ENCODE measurements at places on chromosomes 7 and 10.

- DNase-seq: no peak
Measured at GRCh38 chr10:110220398-110220797, 13.0 kb downstream of the MXI1 start.

GRCh38 chr10:11728353-11728752 lies 13.8 kb upstream of the ECHDC3 start:
- no peak for DNase-seq

GRCh38 chr7:123745437-123745836 lies 3.4 kb downstream of the WASL start:
- no peak for DNase-seq

DNA sequence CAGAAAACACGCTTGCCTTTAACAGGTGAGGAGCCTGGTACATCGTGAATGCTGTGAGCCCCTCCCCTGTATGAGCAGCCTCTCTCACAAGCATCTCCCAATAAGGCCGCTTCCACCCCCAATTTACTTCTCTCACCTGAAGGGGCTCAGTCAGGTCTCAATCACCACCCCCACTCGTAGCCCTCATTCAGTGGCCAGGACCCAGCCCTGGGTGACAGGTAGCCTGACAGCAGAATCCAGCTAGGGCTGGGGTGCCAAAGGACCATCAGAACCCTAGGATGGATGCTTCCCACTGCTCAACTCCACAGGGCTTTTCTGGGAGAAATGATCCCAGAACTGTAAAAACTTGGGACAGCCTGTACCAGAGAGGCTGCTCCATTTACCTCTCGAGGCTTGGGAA lies 6.4 kb upstream of the NDST2 start:
- no peak for DNase-seq

DNA sequence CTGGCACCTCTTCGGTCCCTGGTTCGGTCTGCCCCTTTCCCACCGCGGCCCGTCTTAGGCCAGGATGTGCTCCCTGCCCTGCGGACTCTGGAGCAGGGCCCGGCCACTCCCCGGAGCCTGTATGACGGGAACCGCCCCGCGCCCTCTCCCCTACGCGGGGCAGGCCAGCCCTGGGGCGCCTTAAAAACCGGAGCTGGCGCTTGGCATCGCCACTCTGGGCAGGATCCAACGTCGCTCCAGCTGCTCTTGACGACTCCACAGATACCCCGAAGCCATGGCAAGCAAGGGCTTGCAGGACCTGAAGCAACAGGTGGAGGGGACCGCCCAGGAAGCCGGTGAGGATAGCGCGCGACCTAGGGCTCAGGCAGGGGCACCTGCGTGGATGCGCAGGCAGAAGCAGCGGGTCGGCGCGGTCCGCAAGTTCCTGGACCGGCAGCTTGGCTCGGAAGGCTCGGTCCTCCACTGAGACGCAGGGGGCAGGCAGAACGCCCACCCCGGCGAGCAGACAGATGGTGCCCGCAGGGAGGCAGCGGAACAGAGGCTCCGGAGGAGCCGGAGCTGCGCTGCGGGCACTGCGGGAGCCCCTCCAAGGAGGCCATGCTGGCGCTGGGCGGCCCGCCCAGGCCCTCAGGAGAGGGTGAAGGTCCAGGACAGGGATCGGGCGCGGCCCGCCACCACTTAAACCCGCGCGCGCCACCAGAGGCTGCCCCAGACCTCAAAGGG lies at the start of gene ADIRF:
TSS of gene ADIRF (plus strand) at position 212 of the 723 bp plus-strand sequence. CDS start at position 275, 63 bp downstream.
- no peak for DNase-seq

DNA sequence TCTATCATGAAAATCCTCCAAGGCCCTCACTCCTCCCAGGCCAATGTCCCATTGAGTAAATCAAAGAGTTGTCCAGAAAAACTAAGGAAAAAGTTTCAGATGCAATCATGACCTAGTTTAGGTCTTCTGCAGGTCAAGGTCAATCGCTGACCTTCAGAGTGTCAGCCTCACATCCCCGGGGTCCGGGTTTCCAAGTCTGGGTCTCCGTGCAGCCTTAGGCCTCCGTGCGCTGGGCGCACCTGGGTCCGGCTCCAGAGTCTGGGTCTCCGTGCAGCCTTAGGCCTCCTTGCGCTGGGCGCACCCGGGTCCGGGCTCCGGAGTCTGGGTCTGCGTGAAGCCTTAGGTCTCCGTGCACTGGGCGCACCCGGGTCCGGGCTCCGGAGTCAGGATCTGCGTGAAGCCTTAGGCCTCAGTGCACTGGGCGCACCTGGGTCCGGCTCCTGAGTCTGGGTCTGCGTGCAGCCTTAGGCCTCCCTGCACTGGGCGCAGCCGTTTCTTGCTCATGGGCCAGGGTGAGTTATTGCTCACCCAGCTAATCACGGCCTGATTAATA lies 236.2 kb downstream of the TCERG1L start:
- DNase-seq: no peak

DNA sequence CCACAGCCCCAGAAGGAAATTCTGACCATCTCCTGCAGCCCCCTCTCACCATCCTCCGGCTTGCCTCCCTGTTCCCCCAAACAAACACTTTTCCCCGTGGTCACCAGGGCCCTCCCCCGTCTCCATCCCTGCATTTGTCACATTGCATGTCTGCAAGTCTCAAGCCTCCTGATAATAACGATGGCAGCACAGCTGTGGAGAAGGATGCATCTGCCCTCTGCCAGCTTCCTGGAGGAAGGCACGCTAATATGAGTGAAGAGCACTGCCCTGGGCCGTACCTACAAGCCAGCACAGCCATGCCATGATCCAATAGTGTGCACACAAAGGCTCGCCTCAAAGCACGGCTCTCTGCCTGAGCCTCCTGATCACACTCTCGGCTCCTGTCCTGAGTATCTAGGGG lies 98.5 kb downstream of the SLIT1 start:
- DNase-seq: no peak

DNA sequence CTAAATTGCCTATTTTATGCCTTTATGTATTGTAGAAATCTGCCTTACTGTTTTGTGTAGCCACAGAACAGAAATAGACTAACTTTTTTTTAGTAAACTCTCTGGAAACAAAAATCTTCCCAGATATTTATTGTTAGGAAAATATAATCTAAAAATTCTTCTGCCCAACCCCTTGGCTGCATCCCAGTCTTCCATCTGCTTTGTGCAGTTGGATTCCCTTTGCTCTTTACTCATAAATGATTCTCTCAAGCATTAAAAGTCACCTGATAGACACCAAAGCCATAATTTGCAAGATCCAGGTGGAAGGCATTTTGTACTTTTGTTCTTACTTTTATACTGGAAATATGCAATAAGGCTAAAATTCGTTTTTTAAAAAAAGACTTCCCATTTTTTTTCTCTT lies 6.1 kb upstream of the CAV2 start:
- no peak for DNase-seq

DNA sequence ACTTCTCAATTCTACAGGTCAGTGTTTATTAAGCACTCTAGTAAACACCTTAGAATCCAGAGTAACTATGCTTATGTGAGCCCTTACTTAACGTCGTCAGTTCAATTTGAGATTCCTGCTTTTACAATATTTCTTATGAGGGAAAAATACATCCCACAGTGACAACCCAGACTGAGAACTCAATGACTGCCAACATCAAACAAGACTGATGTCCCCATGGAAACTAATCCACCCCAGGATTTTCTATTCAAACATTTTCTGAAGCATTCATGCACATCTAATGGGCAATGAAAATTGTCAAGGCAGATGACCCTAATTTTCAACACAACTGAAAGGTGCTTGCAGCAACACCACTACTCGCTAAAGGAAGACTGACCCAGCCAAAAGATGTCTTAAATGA lies 67.0 kb downstream of the ATE1 start:
- no peak for DNase-seq

- DNase-seq: no peak
Measured at GRCh38 chr7:117126676-117127075, 173.4 kb downstream of the ST7 start.

- DNase-seq: no peak
Measured at GRCh38 chr7:44971188-44971901, 7.5 kb downstream of the MYO1G start.

DNA sequence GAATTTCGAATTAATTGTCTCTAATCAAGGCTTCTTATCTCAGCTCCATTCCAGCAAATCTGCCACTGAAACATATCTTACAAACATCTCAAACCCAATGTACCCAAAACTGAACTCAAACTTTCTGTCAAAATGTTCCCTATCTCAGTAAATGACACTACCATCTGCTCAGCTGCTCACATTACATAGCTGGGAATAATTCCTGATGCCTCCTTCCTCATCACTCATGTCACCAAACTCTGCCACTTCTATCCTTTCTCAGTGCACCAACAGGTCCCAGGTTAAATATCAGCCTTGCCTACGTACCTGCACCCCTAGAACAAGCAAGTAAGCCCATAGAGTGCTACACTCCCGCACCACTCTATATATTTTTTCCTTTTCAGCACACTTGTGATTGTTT lies 12.4 kb downstream of the WAPL start:
- no peak for DNase-seq

GRCh38 chr10:30840395-30841050 lies 191.1 kb downstream of the ZNF438 start:
- no peak for DNase-seq

- DNase-seq: no peak
Measured at GRCh38 chr10:6328699-6329423, 126.1 kb downstream of the PFKFB3 start.

DNA sequence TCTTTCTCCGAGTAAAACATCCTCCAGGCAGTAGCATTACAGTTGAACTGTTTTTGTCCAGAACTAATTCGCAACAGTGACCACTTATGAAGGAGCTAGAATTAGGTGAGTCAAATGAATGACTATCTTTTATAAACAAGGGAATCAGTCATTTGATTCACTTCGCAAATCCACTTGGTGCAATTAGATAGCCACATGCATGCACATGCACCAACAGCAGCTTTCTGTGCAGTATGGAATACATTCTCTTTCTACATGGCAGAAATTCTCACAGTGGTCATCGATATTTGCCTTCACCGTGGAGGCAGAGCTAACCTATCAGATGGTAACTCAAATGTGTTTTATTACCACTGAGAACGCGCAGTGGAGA lies 118.8 kb downstream of the CDK6 start:
- no peak for DNase-seq

GRCh38 chr7:39683216-39683845 lies 60.0 kb downstream of the RALA start:
- peak; percentile 76 for DNase-seq

GRCh38 chr7:151704960-151705635 lies 171.8 kb downstream of the PRKAG2 start:
- no peak for DNase-seq

GRCh38 chr7:27944643-27945042 lies 204.7 kb downstream of the TAX1BP1 start:
- DNase-seq: peak; percentile 35

DNA sequence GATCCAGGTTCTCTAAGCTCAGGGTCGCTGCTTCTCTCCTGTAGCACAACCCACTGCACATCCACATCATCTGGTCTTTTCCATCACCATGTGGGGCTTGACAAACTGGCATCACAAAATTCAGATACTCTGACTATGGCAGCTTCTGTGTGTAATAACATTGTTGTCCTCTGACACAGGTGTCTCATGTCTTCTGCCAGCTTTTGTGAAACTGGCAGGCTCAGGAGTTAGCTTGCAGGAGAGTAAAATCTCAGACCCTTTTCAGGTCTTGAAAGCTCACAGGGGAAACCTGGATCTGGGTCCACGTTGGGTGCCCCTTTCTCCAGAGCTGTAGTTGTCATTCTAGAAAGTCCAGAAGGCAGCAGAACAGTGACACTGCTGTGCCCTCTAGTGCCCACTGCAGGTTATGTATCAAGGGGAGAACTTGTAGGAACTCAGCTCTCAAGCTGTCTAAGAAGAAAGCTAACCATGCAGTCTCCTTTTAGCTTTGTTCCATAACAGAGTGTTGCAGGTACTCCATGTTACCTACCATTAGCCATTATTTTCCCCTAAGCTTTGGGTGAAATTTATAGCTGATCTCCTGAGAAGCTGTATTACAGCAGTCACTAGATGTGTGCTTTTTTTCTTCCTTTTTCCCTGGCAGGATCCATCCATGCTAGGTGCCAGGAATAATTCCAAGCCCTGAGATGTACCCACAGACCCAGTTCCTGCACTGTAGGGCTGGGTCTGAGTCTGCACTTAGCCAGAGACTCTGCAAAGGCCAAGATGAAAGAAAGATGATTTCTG lies 102.7 kb downstream of the ZNF248 start:
- no peak for DNase-seq

- no peak for DNase-seq
Measured at GRCh38 chr7:45564485-45564884, 9.7 kb upstream of the ADCY1 start.

- no peak for DNase-seq
Measured at GRCh38 chr10:1886039-1886438, 148.7 kb upstream of the ADARB2 start.

DNA sequence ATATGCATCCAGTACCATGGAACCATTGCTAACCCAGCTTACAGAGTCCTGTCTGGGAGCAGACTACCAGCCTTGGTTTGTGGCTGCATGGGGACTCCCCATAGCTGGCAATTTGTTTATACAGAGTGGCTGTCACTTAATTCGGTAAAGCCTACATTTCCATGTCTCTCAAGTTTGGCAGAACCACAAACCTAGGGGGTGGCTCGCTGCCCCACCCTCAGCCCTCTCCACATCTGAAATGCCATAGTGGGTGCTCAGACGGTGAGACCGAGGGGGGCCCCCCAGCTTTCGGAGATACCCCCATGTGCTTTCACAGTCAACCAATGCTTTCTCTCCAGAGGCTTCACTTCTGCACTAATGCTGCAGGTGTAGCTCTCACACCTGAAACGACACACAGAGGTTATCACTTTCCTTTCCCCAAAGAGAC lies 75.5 kb upstream of the KAT6B start:
- no peak for DNase-seq

DNA sequence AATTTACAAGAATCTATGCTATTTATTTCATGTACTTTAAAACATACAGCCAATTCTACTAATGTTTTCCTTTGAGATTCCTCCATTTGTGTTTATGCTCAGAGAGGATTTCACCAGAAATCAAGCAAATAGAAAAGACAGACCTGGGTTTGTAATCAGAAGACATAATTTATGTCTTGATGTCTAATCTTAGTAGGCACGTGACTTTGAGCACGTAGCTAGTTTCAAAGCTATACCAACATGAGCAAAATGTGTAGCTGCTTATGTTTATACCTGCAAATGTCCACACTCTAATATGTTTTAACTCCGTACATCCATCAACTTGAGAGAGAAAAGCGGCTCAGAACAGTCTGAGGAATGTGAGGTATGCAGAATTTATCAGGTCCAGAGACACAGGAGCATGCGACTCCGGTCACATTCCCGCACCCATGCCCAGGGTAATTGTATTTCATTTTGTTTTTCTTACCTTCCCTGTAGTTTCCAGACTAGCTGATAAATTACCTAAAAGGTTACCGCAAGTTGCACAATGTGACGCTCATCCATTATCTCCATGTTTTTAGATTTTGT lies 40.0 kb downstream of the SVOPL start:
- DNase-seq: no peak

GRCh38 chr10:52908478-52908877 lies 135.9 kb upstream of the MBL2 start:
- no peak for DNase-seq

- DNase-seq: no peak
Measured at GRCh38 chr7:69996121-69996520, 397.8 kb downstream of the AUTS2 start.

- peak; percentile 46 for DNase-seq
Measured at GRCh38 chr10:15715619-15716227, 4.0 kb downstream of the ITGA8 start.

All from fibroblast of skin of back (primary cell).